Right lung (tissue), 10 donors: ENCODE measurements at places on chromosomes 13 and 19. TPM values are rescaled to one million over a fixed set of nuclear protein-coding genes. Genes with fewer than 3 reads are reported as not detected.

The ZNF667 gene
- 16.9 TPM for polyA plus RNA-seq

DNA sequence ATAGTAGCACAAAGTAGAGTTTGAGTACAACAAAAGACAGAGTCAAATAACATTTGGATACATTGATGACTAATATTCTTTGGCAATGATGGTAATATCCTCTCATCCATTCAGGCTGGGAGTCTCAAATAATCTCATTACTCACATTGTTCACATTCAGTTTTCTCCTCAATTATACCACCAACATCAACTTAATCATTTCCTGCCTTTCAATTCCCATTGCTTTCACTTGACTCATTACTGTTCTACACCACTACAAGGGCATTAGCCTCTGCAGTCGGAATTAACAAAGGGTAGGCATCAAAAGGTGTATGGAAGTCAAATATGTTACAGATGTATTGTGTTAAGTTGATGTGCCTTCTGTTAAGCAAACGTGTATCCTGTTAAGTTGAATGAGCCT is 518.4 kb upstream of the SLITRK1 start:
- DNase-seq, result no peak

GRCh38 chr13:33679658-33680012 is 138.3 kb upstream of the RFC3 start:
- DNase-seq, result no peak

GRCh38 chr19:18131841-18132596 is 20.9 kb upstream of the PIK3R2 start:
- no peak for DNase-seq

- DNase-seq, result no peak
Measured at GRCh38 chr19:37197768-37198167, 12.6 kb downstream of the ZNF585B start.

GRCh38 chr13:30257468-30258099 is 49.8 kb downstream of the KATNAL1 start:
- no peak for DNase-seq
